Progenitor cell of endocrine pancreas (in vitro differentiated cells): ENCODE measurements at places on chromosomes 12 and 14. TPM values are rescaled to one million over a fixed set of nuclear protein-coding genes. Genes with fewer than 3 reads are reported as not detected.

GRCh38 chr14:99213527-99213971, 58.4 kb downstream of the BCL11B start:
- no peak overlapping the region for H3K27ac ChIP-seq
- H3K36me3 ChIP-seq, result peaks cover 2% of the 10 kb centered on the region
- DNase-seq, result no peak
- no peak overlapping the region for H3K4me3 ChIP-seq
- H3K27me3 ChIP-seq, result peaks cover 2% of the 10 kb centered on the region

The SLC22A17 gene
- 26.2 and 29.3 TPM in 2 replicates for total RNA-seq

DNA sequence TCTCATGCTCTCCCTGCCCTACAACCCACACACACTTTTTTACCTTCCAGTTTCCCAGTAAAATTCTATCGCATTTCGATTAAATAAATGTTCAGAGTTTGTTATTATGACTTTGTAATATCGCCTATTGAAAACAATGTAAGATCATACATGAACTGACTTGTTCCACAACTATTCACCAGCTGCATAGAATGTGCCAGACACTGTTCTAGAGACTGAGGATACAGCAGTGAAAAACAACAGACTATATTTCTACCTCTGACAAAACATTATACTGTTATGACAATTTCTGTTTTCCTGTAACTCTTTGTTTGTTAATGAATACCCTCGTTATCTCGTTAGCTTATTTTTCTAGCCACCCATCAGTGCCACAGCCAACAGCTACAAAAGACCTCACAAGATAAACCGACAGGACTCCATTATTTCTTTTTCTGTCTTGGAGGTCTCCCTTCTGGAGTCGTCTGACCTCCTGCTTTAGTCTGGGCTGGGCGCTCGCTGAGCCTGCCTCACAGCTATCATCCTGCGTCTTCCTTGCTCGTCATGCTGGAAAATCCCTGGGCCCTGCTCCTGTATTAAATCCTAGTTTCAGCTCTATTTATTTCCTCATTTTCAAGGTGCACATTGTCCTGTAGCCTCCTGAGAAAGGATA, 498.9 kb downstream of the DIO2 start:
- DNase-seq, result no peak
- peaks cover 21% of the 10 kb centered on the region for H3K4me1 ChIP-seq
- no peaks in the 10 kb centered on the region for H3K36me3 ChIP-seq
- H3K27me3 ChIP-seq, result peaks cover 5% of the 10 kb centered on the region
- H3K4me3 ChIP-seq, result no peak overlapping the region

DNA sequence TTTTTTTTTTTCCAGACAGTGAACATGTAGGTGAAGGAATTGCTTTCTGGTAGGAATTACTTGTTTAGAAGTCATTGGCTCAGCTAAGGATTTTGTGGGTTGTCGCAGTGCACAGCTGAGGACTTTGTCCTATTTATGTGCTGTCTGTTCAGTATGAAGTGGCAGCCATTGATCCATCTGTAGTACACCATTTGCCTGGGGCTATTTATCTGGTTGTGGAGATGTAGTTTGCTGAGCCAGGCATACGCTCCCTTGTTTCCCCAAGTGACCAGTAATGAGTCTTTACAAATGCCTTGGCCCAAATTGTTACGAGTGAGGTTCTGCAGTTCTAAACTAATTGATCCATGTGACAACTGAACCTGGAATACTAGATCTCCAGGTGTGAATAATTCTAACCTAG, 140.1 kb downstream of the NRXN3 start:
- H3K36me3 ChIP-seq, result no peaks in the 10 kb centered on the region
- H3K4me1 ChIP-seq, result peaks cover 29% of the 10 kb centered on the region
- no peak for DNase-seq
- H3K27me3 ChIP-seq, result no peaks in the 10 kb centered on the region
- H3K4me3 ChIP-seq, result no peak overlapping the region

DNA sequence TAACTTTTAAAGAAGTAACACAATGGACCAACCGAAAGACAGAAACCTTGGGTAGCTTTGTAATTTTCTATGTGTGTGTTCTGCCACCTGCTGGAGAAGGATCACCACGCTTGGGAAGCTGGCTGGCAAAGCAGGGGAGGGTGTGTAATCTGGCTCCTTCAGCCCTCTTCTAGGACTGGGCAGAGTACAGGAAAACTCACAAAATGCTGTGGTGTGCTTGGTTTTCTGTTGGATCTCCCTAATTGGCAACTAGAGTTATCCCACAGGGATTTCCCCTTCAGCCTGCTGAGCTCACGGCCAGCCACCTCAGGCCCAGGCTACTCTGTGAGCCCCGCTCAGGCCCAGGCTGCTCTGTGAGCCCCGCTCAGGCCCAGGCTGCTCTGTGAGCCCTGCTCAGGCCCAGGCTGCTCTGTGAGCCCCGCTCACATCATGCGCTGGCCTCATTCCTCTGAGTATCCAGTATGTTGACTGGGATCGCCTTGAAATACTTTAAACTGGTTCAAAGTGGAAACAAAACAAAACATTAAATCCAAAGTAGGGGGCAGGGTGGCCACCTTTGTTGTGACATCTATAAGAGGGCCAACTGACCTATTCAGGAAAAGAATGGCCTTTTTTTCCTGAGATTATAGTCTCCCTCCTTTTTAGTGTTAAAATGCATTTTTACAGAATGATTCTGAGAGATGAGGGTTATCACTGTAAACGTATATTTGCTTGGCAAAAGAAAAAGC, 52.0 kb upstream of the RNU6-8 start:
- H3K4me3 ChIP-seq, result no peak overlapping the region
- DNase-seq, result peak; percentile 29
- H3K4me1 ChIP-seq, result peaks cover 9% of the 10 kb centered on the region
- no peaks in the 10 kb centered on the region for H3K36me3 ChIP-seq
- H3K27me3 ChIP-seq, result no peaks in the 10 kb centered on the region

DNA sequence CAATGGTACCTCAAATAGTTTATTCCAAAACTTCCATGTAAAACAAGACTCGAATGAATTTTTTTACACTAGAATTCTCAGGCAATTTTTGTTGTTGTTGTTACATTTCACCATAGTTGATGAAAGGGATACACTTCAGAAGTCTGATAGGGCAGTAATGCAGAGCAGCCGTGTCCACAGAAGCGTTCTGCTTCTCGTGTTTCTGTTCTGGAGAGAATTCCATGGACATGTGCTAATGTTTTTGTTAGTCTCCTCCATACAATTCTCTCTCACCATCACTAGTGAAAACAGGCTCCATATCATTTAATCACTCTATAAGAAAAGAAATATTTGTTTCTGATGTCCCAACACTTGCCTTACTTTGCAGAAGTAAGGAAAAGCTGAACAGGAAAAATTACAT, 606.1 kb downstream of the SLC16A7 start:
- peaks cover 4% of the 10 kb centered on the region for H3K27me3 ChIP-seq
- peaks cover 10% of the 10 kb centered on the region for H3K4me1 ChIP-seq
- no peaks in the 10 kb centered on the region for H3K36me3 ChIP-seq
- DNase-seq, result no peak
- H3K4me3 ChIP-seq, result no peak overlapping the region
